Calu3 (cell line): ENCODE measurements at places on chromosomes 12 and 14.
A peak's percentile ranks its signal among the peaks of the same experiment; 100 is the strongest.

DNA sequence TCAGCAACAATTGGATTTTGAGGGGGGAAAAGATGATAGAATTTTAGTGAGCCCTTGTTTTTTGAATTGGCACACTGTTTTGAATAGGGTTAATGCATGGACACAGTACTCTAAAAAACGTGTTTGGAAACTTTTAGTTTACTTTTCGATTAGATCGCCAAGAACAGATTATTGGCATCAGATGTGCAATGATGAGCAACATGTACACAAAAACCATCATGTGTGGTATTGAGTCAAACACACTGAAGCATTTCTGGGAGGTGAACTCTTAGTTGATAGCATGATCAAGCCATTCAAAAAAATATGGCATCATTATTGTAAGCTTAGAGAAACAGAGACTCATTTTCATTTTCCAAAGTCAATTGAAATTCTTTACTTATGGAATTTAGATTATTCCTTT lies 329.2 kb downstream of the ADAMTS20 start:
- no peak for DNase-seq

DNA sequence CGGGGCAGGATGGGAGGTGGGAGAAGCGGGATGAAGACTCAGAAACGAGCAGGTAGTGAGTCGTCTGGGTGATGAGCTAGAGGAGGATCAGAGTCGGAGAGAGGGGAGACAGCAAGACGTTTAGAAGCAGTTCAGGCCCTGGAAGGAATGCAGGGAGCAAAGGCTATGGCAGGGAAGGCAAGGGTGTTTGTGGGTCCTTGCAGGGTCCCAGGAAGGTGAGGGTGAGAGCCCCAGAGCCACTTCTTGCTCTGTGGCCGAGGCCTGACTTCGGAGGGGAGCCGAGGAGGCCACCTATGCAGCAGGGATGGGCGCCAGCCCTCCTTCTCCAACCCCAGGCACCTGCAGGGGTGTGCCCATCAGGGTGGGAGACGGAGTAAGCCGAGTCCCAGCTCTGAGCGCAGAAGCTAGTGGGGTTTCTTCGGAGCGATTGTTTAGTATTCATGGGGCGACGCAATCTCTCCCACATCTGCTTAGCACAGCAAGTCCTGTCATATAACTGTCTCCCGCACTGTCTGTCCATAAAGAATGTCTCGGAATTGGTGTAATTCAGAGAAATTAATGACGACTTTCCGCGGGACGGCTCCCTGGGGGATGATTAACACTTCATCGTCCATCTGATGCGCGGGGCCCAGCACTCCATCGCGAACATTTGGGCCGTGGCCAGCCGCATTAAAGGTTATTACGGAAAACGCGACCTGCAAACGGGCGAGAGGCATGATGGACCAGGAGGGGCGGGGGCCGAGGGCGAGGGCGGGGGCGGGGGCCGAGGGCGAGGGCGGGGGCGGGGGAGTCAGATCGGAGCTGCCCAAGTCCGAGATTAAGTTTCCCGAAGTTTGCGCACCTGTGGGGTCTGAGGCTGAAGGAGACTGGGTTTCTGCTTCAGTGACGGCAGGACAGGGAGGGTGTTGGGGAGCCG lies 12.2 kb upstream of the CALCOCO1 start:
- no peak for DNase-seq

- no peak for DNase-seq
These were observed 108.5 kb downstream of the SCARB1 start for GRCh38 chr12:124754949-124755800.

- peak; percentile 85 for DNase-seq
These were observed 4.4 kb downstream of the KMT5A start for GRCh38 chr12:123388177-123388950.

DNA sequence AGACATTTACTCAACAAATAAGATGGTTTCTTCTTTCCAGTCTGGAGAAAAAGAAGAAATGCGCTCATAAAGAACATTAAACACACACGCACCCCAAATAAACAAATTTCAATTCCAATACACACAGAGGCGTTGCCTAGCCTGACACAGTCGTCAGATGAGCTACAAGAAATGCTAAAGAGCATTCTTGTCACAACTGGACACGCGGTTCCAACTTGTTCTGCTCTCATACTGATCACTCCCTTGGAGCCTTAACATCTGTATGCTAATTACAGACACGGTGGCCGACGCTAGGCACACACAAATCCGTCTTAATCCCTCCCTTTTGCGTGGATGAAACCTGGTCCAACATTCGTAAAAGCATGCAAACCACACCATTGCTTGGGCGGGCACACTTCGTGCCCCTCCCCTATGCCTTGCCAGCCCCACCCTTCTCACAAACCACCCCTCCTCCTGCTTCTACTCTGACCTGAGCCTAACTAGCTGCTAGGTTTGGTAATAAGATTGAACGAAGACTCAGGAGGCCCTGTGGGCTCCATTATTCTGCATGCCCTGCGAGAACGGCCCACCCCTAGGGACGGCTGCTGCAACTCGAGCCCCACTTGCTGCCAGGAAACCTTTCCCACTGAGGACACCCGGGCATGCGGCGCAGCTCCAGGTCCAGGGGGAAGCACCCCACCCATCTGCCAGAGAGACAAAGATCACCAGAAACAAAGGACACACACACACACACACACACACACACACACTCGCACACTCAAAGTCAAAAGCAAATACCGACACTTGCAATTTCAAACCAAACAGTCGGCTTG lies 1.2 kb downstream of the KCNK10 start:
- no peak for DNase-seq

DNA sequence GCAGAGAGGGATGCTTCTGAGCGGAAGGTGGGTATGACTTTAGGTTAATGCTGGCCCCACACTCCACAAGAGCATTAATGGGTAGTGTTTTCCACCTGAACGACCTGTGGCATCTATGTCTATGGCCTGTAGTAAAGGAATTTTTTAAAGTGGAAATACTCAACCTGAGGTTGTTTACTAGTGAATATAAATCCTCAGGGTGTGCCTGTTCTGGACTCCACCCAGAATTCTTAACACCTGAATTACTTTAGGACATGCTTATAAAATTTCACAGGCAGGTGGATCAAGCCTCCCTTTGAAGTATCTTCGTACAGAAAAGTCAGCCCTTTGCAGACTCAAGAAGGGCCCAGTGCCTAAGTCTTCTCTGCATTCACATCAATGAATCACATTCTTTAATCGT lies 196.1 kb downstream of the ESR2 start:
- DNase-seq = no peak

GRCh38 chr12:97142737-97143410 lies 235.8 kb downstream of the NEDD1 start:
- no peak for DNase-seq

GRCh38 chr12:96907671-96908422 lies 790 bp downstream of the NEDD1 start:
- DNase-seq = peak; percentile 21

GRCh38 chr12:102281231-102281630 lies 83.6 kb upstream of the PMCH start:
- DNase-seq = no peak

GRCh38 chr14:100747736-100748135 lies 21.0 kb downstream of the DLK1 start:
- no peak for DNase-seq

DNA sequence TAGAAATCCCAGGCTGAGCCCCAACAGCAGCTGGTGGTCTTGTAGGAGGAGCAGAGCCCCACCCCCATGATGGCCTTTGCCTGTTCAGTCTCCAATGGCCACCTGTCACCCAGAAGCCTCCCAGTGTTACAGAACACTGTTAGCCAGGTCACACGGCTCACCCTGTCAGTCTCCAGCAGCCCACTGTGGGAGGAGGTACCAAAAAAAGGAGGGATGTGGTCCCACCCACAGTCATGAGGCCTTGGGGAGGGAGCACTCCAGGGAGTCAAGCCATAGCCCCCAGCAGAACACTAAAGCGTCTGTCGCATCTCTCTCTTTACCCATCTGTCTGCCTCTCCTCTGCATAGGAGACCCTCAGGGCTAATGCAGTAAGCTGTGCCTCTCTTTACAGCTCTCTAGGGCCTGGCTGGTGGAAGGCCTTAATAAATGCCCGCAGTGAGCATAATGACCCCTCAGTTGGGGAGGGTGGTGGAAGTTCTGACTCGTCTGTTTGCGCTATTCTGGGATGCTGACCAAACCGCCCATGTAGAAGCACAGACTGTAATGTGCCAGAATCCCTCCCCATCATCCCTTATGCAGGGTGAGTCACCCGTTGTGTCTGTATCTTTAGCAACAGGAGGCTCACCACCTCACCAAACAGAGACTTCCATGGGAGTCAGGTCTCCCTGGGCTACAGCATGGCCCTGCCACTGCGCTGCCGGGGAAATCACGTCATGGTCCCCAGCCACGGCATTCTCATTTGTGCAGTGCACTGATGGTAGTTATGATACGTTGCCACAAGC lies 14.6 kb downstream of the C14orf132 start:
- DNase-seq = no peak

- DNase-seq = no peak
These were observed 129.8 kb downstream of the FOXG1 start for GRCh38 chr14:28896337-28896736.

- no peak for DNase-seq
These were observed 36.6 kb upstream of the ASPG start for GRCh38 chr14:104048758-104049507.

DNA sequence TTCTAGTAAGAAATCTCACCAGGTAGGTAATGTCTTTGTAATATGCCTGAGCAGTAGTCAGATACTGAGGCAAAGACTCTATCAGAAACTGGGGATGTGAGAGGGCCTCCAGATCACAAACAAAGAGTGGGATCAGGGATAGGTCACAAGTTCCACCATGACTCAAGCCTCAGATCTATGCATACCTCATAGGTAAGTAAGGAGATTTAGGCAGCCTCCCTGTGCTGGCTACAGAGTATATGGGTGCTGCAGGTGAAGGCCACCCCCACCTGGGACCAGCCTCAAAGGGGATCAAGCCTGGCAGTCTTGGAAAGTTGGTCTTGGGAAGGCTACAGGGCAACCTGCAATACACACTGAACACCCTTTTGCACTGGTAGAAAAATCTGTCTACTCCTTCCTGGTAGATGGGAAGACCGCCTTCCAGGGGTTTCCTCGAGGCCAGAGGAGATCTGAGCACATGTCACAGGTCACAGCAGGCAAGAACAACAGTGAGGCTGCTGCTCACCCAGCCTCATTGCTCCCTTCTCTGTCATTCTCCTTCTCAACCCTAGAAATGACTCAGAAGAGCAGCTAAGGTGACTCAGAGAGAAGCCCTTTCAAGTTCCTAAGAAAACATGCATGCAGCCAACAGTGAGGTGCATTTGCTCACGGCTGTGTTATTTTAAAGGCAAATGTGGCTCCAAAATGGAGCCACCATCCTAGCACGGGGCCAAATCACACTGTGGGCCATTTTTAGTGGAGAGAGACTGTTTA lies 143.4 kb upstream of the CDKN3 start:
- DNase-seq = peak; percentile 14
